ENCODE measurements at places on chromosomes 5 and 9.

- DNase-seq: no peak
These were observed 9.0 kb downstream of the CREBRF start for GRCh38 chr5:173065155-173065554.

- peak; percentile 96 for DNase-seq
These were observed 7.0 kb upstream of the IRF1 start for GRCh38 chr5:132497488-132497997.

DNA sequence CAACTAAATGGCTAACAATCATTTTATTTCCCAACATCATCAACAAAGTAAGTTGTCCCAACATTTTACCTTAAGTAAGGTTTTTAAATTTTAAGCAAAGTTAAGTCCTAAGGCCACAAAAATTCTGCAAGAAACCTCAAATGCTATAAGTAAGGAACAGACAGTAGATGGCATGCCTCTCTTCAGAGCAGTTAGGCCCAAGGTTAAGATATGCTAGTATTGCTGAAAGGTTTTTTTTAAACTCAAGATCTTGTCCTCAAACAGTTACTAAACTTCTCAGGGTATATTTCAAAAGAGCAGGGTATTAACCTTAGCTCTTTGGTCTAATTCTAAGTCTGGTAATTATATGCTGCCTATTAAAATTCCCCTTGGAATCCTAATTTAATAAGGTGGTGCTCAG lies 35.1 kb downstream of the PJA2 start:
- no peak for DNase-seq

GRCh38 chr5:133727636-133728035 lies 115.3 kb upstream of the FSTL4 start:
- DNase-seq: no peak

DNA sequence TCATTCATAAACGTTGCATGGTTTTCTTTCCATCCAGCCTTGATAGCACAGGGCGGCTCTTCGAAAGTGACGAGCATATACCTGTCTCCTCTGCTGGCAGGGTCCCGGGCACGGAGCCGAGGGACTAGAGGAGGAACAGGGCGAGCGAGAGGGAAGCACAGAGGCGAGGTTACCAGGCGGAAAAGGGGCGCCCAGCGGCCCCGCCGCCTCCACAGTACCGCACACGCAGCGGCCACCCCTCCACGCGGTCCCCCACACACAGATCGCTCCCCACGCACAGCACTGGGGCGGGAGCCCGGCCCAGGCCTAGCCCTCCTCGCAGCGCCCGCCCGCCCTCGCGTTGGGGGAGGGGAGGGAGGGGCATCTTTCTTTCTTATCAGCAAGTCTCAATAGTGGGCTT lies 296.6 kb upstream of the DAB2 start:
- DNase-seq: no peak

GRCh38 chr9:4489562-4489918 lies 728 bp upstream of the SLC1A1 start:
- no peak for DNase-seq

- no peak for DNase-seq
These were observed 1.8 kb downstream of the EGR1 start for GRCh38 chr5:138466900-138467710.

- peak; percentile 4 for DNase-seq
These were observed 244.7 kb upstream of the GRAMD2B start for GRCh38 chr5:126178521-126178920.

DNA sequence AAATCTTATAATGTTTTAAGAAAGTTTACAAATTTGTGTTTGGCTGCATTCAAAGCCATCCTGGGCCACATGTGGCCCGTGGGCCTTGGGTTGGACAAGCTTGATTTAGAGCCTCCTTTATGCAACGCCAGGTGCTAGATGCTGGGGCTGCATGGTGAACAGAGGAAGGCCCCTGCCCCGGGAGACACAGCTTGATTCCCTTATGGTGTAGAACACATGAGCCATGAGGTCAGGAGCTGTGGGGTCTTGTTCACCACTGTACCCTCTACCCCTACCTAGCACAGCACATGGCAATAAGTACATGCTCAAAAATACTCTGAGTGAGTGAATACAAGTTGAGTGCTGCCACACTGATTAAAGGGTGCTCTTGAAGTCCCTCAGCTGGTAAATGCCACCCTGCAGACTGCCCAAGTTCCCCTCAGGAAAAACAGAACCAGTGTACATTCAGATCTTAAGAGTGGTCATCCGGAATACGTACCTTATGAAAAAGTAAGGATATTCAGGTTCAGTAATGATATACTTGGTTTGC lies 71.9 kb downstream of the ARRDC3 start:
- DNase-seq: no peak

DNA sequence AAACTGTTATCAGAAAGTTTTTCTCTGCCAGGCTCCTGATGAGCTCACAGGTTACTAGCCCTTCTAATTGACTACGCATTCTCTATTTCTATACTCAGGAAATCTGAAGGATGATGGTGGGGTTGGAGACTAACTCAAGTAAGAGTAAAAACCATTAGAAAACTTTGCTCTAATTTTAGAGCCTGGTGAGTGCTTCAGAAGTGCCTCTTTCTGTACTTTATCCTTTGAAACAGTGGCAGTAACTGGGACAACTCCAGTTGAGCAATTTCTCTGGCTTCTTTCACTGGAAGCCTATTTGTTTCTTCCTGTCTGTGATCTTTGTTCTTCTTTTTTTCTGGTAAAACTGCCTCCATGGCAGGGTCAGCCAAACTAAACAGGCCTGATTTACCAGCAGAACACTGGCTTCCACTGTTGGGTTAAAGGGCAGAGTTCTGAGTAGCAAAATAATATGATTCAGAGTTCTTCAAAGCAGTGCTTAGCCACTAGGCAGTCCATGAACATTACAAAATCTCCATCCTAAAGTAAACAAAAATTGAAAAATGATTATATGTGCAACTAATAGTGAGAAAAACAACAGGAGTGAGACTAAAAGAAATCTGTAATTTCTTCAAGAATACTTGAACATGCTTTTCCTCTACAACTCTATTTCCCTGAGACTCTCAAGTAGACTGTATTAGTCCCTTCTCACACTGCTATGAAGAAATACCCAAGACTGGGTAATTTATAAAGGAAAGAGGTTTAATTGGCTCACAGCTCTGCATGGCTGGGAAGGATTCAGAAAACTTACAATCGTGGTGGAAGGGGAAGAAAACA lies 79.8 kb downstream of the MROH2B start:
- peak; percentile 90 for DNase-seq

DNA sequence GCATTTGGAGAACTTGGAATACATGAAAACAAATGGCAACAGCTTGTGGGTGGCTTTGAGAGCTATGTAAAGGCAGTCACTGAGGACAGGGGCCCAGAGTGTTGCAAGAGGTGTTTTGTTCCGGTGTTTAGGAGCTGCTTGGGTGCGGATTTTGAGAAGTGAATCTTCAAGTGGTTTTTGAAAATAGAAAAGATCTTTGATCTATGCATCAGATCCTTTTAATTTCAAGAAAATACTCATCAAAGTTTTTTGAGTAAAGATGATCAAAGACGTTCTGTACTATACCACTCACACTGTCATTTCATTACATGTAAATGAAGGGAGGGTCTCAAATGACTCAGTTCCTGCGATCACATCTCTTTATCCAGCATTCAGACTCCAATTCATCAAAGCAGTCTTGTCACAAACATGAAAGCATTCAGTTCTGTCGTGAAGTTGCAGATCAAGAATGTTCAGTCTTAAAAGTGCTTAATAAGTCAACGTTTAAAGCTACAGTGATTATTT lies 112.5 kb downstream of the WDR41 start:
- DNase-seq: no peak

DNA sequence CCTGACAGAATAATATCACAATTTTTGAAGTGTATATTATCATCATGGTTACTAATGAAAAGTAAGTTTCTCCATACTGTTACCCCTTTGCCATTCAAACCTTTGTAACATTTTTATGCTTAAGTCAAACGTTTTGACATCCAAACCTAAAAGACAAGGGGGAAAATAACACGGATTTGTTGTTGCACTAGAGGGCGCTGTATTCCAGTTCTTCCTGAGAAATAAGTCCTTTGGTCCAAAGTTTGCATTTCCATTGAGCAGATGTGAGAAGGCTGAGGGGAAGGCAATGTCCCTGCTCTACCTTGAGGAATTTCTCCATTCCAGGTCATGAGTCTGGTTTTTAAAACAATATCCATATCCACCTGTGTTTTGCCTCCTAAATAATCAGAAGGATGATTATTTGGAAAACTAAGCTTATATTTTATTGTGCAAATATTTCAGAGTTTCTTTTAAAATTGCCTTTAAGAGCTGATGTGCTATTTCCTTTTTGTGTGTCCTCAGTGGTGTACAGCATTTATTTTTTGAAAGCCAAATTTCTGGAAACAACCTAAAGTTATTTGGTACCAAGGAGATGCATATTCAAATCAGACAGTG lies 9.7 kb downstream of the LECT2 start:
- peak; percentile 74 for DNase-seq

DNA sequence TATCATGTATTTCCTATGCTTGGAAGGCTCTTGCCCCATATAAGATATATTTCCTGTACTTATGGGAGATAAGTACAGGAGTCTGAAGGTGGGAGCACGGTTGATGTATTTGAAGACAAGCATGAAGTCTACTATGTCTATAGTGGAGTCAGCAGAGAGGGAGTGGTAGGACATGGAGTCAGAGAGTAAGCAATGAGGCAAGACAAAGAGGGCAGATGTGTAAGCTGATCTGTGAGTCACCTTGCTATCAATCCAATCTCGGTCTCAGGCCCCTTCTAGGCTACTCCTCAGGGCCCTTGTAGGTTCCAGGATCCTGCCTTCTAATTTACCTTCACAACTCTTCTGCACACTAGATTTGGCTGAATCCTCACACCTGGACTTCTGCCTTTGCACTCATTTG lies 105.5 kb downstream of the MACIR start:
- DNase-seq: peak; percentile 44

- no peak for DNase-seq
These were observed 330.1 kb downstream of the ADAMTS6 start for GRCh38 chr5:65151614-65152013.

GRCh38 chr5:124655251-124655917 lies 91.1 kb downstream of the ZNF608 start:
- DNase-seq: peak; percentile 81

GRCh38 chr5:10421896-10422691 lies 19.6 kb upstream of the ROPN1L start:
- no peak for DNase-seq

GRCh38 chr5:123929055-123929474 lies 417.1 kb downstream of the CSNK1G3 start:
- DNase-seq: no peak

DNA sequence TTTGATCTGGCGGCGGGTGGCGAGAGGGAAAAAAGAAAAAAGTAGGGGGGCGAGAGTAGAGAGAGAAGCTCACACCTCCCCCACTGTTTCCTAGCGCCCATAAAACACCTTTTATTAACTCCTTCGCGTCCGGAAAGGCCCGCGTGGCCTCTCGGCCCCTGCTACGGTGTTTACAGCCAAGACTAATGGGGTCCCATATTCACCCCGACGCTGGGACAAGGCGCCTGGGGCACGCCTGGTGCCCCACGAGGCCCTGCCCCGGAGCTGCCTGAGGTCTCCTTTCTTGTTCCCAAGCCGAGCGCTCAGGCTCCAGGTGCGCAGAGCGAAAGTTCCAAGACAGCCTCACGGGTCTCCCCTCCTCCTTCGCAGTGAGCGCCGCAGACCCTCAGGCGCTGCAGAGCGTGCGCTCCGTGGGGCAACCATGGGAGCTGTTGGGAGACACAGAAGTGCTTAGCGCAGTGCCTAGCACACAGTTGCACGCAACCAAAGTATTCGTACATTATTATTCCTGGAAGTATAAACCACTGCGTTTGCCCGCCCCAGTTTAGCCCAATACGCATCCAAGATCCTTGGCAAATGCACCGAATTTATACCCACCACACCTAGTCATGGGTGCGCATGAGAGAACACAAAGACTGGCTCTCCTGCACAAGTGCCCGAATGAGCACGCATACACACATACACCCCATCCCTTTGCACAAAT lies 4.3 kb downstream of the HAND1 start:
- DNase-seq: no peak

GRCh38 chr9:6184749-6185645 lies 30.6 kb upstream of the IL33 start:
- peak; percentile 29 for DNase-seq

- no peak for DNase-seq
These were observed 132.4 kb downstream of the DAB2IP start for GRCh38 chr9:121783521-121784507.

DNA sequence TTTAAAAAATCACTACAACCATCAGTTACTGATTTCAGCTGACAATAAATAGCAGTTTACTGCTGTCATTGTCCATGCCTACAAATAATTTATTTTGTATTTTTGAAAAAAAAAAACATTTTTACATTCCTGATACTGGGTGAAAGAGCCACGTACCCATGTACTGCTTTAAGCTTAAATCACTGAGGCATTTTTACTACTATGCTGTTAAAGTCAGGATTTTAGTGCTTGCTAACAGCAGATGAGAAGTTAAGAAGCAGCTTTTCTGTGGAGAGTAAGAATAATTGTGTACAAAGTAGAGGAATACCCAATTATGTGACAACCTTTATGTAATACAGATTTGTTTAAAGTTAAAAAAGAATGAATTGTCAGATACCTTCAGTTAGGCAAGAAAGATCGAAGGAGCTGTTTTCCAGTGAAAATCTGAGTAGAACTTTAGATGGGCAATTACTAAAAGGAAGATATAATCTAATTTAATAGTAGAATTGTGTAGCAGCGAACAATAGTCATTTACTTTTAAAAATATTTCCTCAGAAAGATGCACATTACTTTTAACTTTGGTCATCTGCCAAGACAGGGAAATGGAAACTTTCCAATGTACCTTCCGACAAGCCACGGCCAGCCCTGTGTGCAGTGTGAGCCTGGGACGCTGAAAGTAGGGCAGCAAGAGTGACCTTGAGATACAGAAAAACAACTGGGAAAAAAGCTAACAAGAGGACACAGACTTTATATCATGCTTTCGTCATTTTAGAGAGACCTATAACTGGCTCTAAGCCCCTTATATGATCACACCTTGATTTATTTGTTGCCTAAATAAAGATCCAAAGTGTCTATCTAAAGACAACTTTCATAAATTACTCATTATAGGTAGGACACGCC lies 39.9 kb downstream of the RHOBTB3 start:
- DNase-seq: no peak

DNA sequence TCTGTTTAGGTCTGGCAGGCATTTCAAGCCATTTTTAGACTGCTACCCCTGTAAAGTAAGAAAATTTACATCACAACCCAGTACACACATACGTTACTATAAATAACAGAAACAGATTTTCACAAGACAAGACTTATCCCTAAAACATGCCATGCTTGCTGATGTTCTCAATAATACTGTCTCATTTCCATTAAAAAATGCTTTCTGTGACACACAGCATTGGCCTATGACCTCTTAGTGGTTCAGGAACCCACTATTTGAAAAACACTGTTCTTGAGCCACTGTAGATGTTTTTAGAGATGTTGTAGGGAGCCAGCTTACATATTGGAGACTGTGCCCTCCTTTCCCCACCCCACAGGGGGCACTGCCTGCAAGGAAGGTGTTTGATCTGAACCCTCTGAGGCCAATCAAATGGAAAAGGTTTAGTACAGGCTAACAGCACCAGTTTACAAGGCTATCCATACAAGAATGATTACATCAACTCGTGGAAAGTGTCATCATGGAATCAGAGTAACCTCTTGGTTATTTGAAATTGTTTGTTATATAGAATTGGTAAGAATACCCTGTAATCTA lies 30.8 kb downstream of the ZSWIM6 start:
- peak; percentile 31 for DNase-seq
